ENCODE measurements at places on chromosomes 12 and 14.
A peak's percentile ranks its signal among the peaks of the same experiment; 100 is the strongest.

GRCh38 chr14:69036757-69037506 lies 57.8 kb upstream of the ACTN1 start:
- DNase-seq, result no peak

DNA sequence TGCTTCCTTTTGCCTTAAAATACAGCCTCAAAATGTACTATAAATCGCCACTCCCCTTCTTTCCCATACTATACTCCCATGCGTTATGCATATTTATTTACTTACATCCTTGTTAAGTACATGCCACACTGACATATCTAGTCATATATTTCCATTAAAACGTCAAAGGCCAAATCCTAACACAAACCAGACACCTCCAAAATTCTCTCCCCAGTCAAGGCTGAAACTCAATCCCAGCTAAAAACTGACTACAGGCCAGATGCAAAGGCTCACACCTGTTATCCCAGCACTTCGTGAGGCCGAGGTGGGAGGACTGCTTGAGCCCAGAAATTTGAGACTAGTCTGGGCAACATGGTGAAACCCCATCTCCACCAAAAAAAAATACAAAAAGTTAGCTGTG lies 5.7 kb upstream of the CAND1 start:
- no peak for DNase-seq

- peak; percentile 66 for DNase-seq
Measured at GRCh38 chr14:22653012-22653621, 9.0 kb upstream of the OR6J1 start.

- DNase-seq, result no peak
Measured at GRCh38 chr14:70340002-70340401, 19.5 kb downstream of the COX16 start.

DNA sequence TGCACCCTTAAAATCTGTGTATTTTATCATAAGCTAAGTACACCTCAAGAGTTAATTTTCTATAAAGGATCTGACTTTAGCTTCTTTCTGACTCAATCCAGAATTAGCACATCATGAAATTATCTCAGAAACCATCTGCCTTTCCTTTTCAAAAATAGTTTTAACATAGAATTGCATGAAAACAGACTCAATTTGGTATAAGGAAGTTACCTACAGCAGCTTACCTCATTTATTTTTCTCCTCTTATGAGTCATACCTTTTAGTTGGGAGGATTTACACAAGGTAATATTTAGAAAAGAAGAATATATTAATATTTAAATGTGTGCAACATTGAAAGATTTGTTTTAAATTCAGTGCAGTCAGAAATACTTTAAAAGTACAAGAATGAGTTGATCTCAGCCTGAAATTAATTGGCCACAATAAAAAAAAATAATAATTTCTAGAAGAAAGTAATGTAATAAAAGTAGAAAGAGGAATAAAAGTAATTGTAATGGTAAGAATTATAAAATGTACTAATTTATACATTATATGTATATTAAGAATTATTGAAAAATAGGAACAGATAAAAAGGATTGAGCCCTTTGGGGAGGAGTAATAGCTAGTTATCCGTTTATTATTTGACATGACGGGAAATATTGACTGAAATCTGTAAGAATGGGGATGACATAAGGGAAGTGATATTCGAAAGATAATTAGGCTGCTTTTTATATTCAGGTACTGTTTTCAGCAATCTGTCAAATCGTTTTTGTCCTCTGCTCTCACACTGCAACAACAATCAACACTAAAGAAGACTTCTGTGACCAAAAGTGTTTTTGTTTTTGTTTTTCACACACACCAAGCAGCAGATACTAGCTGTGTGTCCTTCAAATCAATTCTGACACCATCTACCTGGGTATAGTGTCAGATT lies 20.5 kb downstream of the ADAM21 start:
- DNase-seq, result no peak

- DNase-seq, result no peak
Measured at GRCh38 chr12:131570596-131570995, 140.3 kb upstream of the SFSWAP start.

- DNase-seq, result no peak
Measured at GRCh38 chr12:94186278-94187241, 38.2 kb downstream of the PLXNC1 start.

GRCh38 chr12:65630555-65630954 lies 193.7 kb upstream of the HMGA2 start:
- no peak for DNase-seq

- no peak for DNase-seq
Measured at GRCh38 chr14:31696378-31696777, 135.2 kb downstream of the NUBPL start.

DNA sequence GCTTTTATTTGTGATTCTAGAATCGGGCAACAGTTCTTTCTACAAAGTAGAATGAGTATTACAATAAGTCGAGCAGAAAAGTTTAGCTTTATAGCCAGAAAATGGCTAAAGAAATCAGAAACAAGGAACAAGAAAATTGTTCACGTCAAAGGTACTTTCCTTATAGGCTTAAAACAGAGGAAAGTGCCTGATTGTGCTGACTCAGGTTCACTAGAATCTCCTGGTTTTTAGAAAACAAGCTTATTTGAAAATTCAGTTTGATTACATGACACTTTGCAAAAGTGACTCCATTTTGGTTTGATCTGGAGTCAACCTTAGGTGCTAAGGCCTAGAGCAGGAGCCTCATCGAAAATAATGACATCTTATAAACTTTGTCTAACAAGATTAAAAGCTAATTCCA lies 564.7 kb upstream of the FLRT2 start:
- DNase-seq, result no peak

- DNase-seq, result no peak
Measured at GRCh38 chr14:51582437-51582836, 69.3 kb upstream of the FRMD6 start.

DNA sequence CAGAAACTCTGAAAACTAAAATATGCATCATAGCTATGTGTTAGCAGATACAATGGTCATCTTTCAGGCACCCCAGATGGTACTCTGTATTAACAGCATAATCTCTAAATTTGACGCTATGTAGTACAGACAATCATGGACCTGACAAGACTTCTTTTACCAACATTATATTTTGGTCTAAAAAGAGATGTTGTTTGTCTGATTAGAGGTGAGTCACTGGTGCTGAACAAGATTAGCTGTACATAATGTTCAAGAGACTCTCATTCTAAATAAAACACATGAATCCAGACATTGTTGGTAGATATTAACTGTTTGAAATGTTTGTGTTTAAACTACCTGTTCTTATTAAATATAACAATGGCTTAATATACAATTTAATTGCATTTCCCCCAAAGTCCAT lies 146.4 kb upstream of the LMNTD1 start:
- DNase-seq, result no peak

- peak; percentile 37 for DNase-seq
Measured at GRCh38 chr12:89949457-89950195, 241.0 kb upstream of the ATP2B1 start.

- DNase-seq, result no peak
Measured at GRCh38 chr12:117101953-117102799, 3.0 kb upstream of the TESC start.

Measured in stimulated activated CD4-positive, alpha-beta T cell treated with anti-CD3 and anti-CD28 coated beads, Interleukin-15, amount 100 ng/mL, for 24 hours (primary cell).